ENCODE measurements at places on chromosomes 11 and 22. TPM values are rescaled to one million over a fixed set of nuclear protein-coding genes. Genes with fewer than 3 reads are reported as not detected.

The RSF1 gene
- 136 TPM for total RNA-seq

The HPX gene
- 0.31 TPM for total RNA-seq

The RFPL2 gene
- total RNA-seq: 0.10 TPM

The LRRN4CL gene
- not detected for total RNA-seq

The TMEM258 gene
- 32.5 TPM for total RNA-seq

The KRTAP5-11 gene
- not detected for total RNA-seq

The TMEM151A gene
- total RNA-seq: 0.21 TPM
